ENCODE measurements at places on chromosomes 2 and 18.

DNA sequence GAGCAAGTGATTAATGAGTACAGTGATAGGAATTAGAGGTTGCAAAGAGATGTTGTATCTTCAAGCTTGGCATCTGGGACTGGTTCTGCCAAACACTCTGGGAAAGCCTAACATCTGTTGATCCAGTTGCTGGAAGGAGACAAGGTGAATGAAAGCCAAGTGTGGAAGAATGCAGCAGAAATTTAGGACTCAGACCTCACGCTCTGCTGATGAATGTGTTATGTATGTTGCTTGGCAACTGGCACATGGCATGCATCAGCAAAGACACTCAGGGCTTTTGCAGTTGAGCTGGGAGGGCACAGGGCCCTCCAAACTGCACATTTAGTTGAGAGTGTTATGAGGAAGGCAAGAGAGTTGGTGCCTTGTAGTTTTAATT lies 105.5 kb downstream of the COLEC12 start:
- H3K36me3 ChIP-seq, result no peaks in the 10 kb centered on the region
- no peak overlapping the region for H3K4me3 ChIP-seq
- peaks cover 27% of the 10 kb centered on the region for H3K4me1 ChIP-seq
- no peaks in the 10 kb centered on the region for H3K27me3 ChIP-seq
- peak overlapping the region; percentile 49 for H3K27ac ChIP-seq

DNA sequence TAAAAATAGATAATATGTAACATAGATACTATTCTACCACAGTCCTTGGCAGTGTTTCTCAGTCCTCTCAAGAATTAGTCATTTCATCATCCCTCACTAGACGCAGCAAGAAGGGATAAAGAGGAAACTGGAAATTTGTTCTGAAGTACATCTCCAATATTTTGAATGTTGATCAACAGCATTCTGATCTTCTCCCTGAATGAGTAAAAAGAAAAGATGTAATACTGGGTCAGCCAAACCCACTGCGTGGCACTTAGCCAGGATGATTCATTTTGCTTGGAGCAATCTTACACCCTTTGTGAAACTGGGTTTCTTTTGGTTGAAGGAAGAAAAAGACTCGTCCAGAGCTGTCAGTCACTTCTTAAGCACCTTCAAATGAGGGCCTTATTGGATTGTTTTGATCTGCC lies 54.1 kb downstream of the TAF1B start:
- no peaks in the 10 kb centered on the region for H3K4me1 ChIP-seq
- DNase-seq, result peak; percentile 23
- no peak overlapping the region for H3K4me3 ChIP-seq
- H3K36me3 ChIP-seq, result no peaks in the 10 kb centered on the region
- no peak overlapping the region for H3K27ac ChIP-seq

DNA sequence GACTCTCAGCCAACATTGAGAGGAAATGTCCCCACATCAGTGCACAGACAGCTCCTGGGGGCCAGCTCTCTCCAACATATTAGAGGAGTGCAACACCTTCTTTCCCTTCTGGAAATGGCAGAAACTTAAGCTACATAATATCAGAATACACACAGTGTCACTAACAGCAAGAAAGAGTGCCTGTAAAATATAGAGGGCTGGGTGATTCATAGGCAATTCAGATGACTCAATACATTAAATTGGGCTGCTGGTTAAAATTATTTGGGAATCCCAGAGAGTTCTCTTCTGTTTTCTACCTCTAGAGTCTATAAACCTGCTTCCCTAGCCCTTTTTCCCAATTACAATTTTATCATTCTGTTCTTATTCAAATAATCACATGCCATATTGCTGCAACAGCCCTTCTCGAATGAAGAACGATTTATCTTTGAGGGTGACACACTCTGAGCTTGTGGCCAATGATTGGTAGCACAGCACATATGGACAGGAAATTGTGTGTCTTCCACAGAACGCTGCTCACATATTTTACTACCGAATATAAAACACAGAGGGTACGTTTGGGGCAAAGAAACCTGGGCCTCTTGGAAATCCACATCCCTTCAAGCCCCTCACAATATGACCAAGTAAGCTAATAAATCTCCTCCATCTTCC lies 381.2 kb downstream of the MBD2 start:
- no peaks in the 10 kb centered on the region for H3K27me3 ChIP-seq
- H3K4me1 ChIP-seq, result no peaks in the 10 kb centered on the region
- H3K27ac ChIP-seq, result no peak overlapping the region
- H3K36me3 ChIP-seq, result no peaks in the 10 kb centered on the region

- DNase-seq, result no peak
- H3K4me3 ChIP-seq, result no peak overlapping the region
- H3K27me3 ChIP-seq, result no peaks in the 10 kb centered on the region
- no peak overlapping the region for H3K27ac ChIP-seq
- no peaks in the 10 kb centered on the region for H3K36me3 ChIP-seq
Measured at GRCh38 chr18:9715978-9716774, 8.1 kb downstream of the RAB31 start.

DNA sequence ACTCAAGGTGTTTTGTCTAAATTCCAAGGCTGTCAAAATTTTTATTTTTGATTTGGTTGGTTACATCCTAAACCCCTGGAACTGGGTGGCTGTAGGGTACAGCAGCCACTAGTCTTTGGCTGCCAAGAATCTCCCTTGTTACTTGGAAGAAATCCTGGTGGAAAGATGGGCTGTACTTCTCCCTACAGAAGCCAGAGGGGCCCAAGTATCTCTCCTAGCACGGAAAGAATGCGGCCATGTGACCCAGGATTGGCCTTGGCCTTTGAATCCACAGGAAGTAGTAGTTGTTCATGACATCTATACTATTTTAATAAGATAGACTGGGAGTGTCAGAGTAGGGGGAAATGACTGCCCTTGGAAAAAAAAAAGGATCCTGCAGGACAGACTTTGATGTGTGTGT lies 54.4 kb upstream of the MYO3B start:
- no peaks in the 10 kb centered on the region for H3K27me3 ChIP-seq
- H3K27ac ChIP-seq, result no peak overlapping the region
- H3K4me3 ChIP-seq, result no peak overlapping the region
- no peaks in the 10 kb centered on the region for H3K4me1 ChIP-seq
- DNase-seq, result no peak

DNA sequence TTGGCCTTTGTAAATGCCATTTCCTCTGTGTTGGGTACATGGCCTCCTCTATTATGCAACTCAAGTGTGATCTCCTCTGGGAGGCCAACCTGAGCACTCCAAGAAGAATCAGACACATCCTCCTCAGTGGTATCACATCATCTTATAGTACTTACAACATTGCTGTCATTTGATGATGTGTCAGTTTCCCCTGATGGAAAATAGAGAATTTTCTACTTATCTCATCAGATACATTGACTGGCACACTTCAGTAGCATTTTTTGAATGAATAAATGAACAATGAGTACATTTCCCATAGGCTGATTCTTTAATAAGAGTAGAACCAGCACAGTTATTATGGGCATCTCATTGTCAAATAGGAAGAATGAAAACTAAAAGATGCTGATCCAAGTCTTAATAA lies 86.6 kb upstream of the NXPH2 start:
- H3K36me3 ChIP-seq, result no peaks in the 10 kb centered on the region
- DNase-seq, result no peak
- H3K4me3 ChIP-seq, result no peak overlapping the region
- H3K27me3 ChIP-seq, result no peaks in the 10 kb centered on the region
- H3K27ac ChIP-seq, result no peak overlapping the region

- H3K4me3 ChIP-seq, result no peak overlapping the region
- H3K27me3 ChIP-seq, result peaks cover 37% of the 10 kb centered on the region
- H3K36me3 ChIP-seq, result no peaks in the 10 kb centered on the region
- peaks cover 16% of the 10 kb centered on the region for H3K4me1 ChIP-seq
- H3K27ac ChIP-seq, result peak overlapping the region; percentile 15
- DNase-seq, result no peak
Measured at GRCh38 chr2:176174824-176175708, 13.4 kb upstream of the HOXD1 start.

DNA sequence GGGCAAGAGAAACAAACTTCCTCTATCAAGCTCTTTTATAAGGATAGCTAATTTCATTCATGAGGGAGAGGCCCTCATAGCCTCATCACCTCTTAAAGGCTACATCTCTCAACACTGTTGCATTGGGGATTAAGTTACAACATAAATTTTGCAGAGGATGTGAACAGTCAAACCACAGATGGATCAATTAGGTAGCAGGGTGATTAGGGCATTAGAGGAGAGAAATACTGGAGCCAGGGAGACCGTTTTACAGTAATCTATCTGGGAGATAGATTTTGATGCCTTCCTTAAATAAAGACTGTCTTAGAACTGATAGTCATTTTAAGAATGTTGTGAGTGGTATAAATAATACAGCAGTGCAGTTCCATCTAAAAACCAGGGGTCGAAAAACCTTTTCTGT lies 258.9 kb downstream of the DCC start:
- no peaks in the 10 kb centered on the region for H3K36me3 ChIP-seq
- DNase-seq, result no peak
- no peaks in the 10 kb centered on the region for H3K27me3 ChIP-seq
- no peaks in the 10 kb centered on the region for H3K4me1 ChIP-seq
- H3K4me3 ChIP-seq, result no peak overlapping the region
- no peak overlapping the region for H3K27ac ChIP-seq

DNA sequence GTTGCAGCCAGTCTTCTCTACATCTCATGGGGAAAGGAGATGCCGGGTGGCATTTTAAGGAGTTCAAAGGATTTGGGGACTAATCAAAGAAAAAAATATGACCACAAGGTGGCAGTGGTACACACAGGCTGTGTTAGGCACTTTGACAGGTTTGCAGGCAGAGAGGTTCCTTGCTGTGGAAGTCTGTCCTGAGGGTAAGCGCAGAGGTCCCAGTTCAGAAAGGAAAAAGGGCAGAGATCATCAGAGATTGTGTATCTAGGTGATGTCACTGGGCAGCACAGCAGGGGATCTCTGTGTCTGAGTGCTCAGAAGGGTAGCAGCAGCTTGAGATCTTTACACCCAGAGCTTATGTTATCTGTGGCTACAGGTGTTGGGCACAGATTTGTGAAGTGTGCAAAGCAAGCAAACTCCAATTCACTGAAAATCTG lies 231.4 kb downstream of the LRRTM1 start:
- H3K4me1 ChIP-seq, result no peaks in the 10 kb centered on the region
- H3K27ac ChIP-seq, result no peak overlapping the region
- peak; percentile 28 for DNase-seq
- H3K36me3 ChIP-seq, result no peaks in the 10 kb centered on the region
- H3K27me3 ChIP-seq, result peaks cover 17% of the 10 kb centered on the region

GRCh38 chr2:3634596-3635121 lies 23.3 kb upstream of the ALLC start:
- H3K27ac ChIP-seq, result no peak overlapping the region
- H3K36me3 ChIP-seq, result no peaks in the 10 kb centered on the region
- H3K4me1 ChIP-seq, result no peaks in the 10 kb centered on the region

- H3K27me3 ChIP-seq, result no peaks in the 10 kb centered on the region
- no peak overlapping the region for H3K27ac ChIP-seq
- no peak for DNase-seq
- H3K36me3 ChIP-seq, result no peaks in the 10 kb centered on the region
Measured at GRCh38 chr2:236073867-236074655, 94.1 kb downstream of the GBX2 start.

Measured in heart right ventricle (tissue), 16 donors.